ENCODE measurements at places on chromosomes 16 and 17. TPM values are rescaled to one million over a fixed set of nuclear protein-coding genes. Genes with fewer than 3 reads are reported as not detected.

Gene KRTAP4-9
- total RNA-seq, result not detected

Gene DCAF7
- 22.4 TPM for total RNA-seq

Gene FGF11
- 1.6 TPM for total RNA-seq

Gene KRTAP3-3
- not detected for total RNA-seq

Gene WDR59
- 22.3 TPM for total RNA-seq

Gene ST6GALNAC2
- 1.5 TPM for total RNA-seq
